ENCODE measurements at places on chromosomes 5 and 9.
A peak's percentile ranks its signal among the peaks of the same experiment; 100 is the strongest.

GRCh38 chr5:71939452-71940230 is 167.6 kb upstream of the MAP1B start:
- no peaks in the 10 kb centered on the region for H3K27me3 ChIP-seq
- H3K4me1 ChIP-seq, result peaks cover 20% of the 10 kb centered on the region
- H3K36me3 ChIP-seq, result no peaks in the 10 kb centered on the region
- no peak overlapping the region for H3K4me3 ChIP-seq

DNA sequence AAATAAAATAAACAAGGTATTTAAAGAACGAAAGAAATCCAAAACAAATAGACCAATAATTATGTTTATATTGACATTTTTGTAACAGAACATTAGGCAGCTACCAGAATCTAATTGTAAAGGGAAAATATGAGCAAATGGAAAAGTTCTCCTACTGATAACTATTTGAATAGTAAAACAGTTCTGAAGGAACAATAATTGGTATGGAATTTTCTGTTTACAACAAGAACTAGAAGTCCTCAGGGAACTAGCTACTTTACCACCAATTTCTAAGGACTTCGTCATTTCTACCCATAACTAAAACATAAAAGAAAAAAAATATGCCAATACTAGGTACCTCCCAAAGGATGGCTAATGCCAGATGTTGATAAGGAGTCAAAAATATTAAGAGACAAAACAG is 58.5 kb downstream of the AP3B1 start:
- H3K27me3 ChIP-seq, result no peaks in the 10 kb centered on the region
- peaks cover 19% of the 10 kb centered on the region for H3K36me3 ChIP-seq
- DNase-seq, result no peak
- H3K27ac ChIP-seq, result no peak overlapping the region

DNA sequence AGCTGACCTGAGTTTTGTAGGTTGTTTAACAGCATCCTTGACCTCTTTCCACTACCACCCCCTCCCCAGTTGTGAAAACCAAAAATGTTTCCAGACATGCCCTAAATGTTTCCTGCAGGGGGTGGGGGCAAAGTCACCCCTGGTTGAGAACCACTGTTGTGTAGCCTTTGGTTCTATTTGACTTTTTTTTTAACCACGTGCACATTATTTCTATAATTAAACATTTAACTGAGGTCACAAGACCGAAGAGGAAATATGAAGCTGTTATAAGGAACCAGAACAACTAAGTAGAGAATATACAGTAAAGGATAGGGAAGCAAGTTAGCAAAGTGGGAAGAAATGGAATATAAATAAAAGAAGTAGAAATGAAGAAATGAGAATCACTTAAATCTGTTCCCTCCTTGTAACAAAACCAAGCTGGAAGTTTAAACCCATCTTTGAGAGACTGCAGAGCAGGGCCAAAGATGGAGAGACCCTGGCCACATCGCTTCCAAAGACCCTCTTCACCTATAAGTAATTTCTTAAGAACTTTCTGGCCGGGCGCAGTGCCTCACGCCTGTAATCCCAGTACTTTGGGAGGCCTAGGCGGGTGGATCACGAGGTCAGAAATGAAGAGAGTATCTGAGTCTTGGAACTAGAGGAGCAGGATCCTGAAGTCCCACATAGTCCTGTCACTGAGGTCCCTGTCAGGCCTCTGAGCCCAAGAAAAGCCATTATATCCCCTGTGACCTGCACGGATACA is 14.4 kb downstream of the SIT1 start:
- H3K4me3 ChIP-seq, result no peak overlapping the region
- H3K27ac ChIP-seq, result no peak overlapping the region
- no peak for DNase-seq
- peaks cover 5% of the 10 kb centered on the region for H3K27me3 ChIP-seq

- no peaks in the 10 kb centered on the region for H3K27me3 ChIP-seq
- peaks cover 10% of the 10 kb centered on the region for H3K4me1 ChIP-seq
- H3K4me3 ChIP-seq, result no peak overlapping the region
Observed at GRCh38 chr9:2838371-2839000, 5.4 kb downstream of the PUM3 start.

- DNase-seq, result no peak
- H3K27ac ChIP-seq, result peak overlapping the region; percentile 62
- peaks cover 26% of the 10 kb centered on the region for H3K4me1 ChIP-seq
- H3K36me3 ChIP-seq, result no peaks in the 10 kb centered on the region
- no peaks in the 10 kb centered on the region for H3K27me3 ChIP-seq
- H3K4me3 ChIP-seq, result no peak overlapping the region
Observed at GRCh38 chr9:111959468-111960359, 63.1 kb downstream of the UGCG start.

DNA sequence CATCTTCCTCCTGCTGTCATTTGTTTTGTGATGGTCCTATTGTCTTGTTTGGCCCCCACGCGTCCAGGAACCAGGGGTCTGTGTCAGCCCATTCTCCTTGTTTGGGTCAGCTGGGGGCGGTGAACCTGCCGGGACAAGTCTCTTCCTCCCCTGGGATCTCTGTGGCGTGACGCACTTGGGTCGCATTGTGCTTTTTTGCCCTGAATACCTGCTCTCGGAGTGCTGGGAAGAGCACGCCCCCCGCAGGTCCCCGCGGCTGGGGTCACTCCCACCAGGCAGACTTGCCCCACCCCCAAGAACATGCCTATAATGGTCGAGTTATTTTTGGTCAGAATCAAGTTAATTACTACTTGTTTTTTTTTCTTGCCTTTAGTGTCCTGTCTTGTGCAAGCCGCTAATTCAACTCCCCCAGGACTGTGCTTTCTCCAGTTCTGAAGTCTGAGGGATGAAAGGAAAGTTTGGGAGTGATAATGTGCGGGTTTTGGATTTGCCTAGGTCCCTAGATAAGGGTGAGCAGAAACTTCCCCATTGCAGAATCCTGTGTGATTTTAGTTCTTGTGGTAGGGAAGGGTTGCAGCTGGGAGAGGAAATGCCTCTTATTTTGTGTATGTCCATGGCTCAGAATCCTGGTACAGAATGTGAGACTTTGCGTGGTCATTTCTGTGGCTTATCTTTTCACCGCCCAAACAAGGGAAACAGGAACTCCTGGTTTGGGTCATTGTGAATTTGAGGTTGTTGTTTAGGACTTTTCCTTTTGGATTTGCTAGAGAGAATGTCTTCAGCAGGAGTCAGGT is 789 bp downstream of the ACER2 start:
- no peaks in the 10 kb centered on the region for H3K27me3 ChIP-seq
- H3K36me3 ChIP-seq, result no peaks in the 10 kb centered on the region
- no peak for DNase-seq
- H3K4me1 ChIP-seq, result peaks cover 13% of the 10 kb centered on the region
- H3K27ac ChIP-seq, result peak overlapping the region; percentile 87

DNA sequence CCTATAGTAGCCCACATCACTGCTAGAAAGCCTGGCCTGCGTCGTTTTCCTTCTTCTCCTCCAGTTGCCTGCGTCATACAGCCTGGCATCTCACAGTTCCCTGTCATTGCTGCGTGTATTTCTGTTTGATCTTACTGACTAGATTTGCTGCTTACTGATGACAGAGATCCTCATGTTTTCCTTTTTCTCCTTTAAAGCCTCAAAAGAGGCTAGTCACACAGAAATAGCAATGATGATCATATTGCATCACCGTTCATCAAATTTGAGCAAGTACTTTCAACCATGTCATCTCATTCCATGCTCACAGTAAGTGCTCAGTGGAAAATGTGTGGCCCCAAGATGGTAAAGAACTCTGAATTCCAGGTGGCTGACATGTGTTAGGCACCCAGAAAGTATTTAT is 76.8 kb downstream of the MVB12B start:
- peaks cover 33% of the 10 kb centered on the region for H3K4me1 ChIP-seq
- DNase-seq, result no peak
- no peak overlapping the region for H3K27ac ChIP-seq
- no peak overlapping the region for H3K4me3 ChIP-seq
- no peaks in the 10 kb centered on the region for H3K27me3 ChIP-seq
- H3K36me3 ChIP-seq, result peaks cover 14% of the 10 kb centered on the region

GRCh38 chr9:26856413-26857032 is 36.1 kb downstream of the CAAP1 start:
- no peak overlapping the region for H3K4me3 ChIP-seq
- H3K36me3 ChIP-seq, result peaks cover 21% of the 10 kb centered on the region
- no peaks in the 10 kb centered on the region for H3K4me1 ChIP-seq
- no peak overlapping the region for H3K27ac ChIP-seq

- no peak for DNase-seq
- H3K27me3 ChIP-seq, result peaks cover 10% of the 10 kb centered on the region
- no peaks in the 10 kb centered on the region for H3K36me3 ChIP-seq
- H3K27ac ChIP-seq, result no peak overlapping the region
Observed at GRCh38 chr5:81021951-81022687, 62.0 kb downstream of the RASGRF2 start.

- H3K4me1 ChIP-seq, result peaks cover 4% of the 10 kb centered on the region
- no peaks in the 10 kb centered on the region for H3K27me3 ChIP-seq
- H3K27ac ChIP-seq, result no peak overlapping the region
- DNase-seq, result no peak
Observed at GRCh38 chr5:59516161-59516560, 377.4 kb downstream of the PDE4D start.

GRCh38 chr5:42930934-42931333 is 109.2 kb downstream of the ANXA2R start:
- H3K4me1 ChIP-seq, result no peaks in the 10 kb centered on the region
- no peak overlapping the region for H3K4me3 ChIP-seq
- H3K27ac ChIP-seq, result no peak overlapping the region
- DNase-seq, result no peak

DNA sequence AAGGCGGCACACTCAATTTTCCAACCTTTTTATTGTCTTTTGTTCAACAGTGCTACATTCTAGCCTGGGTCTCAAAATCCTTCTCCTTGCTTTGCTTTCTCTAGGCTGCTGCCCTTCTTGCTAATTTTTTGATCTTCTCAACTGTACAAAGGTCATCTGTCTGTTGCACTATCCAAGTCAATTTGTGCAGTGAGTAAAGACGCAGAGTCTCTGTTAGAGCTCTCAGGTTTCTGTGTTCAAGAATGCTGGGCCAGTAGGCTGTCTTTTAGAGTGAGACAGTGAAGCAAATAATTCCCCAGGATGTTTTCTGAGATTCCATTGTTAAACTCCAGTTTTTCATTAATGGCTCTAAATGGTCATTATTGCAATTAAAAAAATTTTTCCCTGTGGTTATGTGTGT is 255.7 kb upstream of the ACTBL2 start:
- no peak for DNase-seq
- H3K36me3 ChIP-seq, result no peaks in the 10 kb centered on the region
- H3K4me1 ChIP-seq, result peaks cover 31% of the 10 kb centered on the region
- H3K27ac ChIP-seq, result no peak overlapping the region
- no peak overlapping the region for H3K4me3 ChIP-seq
- no peaks in the 10 kb centered on the region for H3K27me3 ChIP-seq

DNA sequence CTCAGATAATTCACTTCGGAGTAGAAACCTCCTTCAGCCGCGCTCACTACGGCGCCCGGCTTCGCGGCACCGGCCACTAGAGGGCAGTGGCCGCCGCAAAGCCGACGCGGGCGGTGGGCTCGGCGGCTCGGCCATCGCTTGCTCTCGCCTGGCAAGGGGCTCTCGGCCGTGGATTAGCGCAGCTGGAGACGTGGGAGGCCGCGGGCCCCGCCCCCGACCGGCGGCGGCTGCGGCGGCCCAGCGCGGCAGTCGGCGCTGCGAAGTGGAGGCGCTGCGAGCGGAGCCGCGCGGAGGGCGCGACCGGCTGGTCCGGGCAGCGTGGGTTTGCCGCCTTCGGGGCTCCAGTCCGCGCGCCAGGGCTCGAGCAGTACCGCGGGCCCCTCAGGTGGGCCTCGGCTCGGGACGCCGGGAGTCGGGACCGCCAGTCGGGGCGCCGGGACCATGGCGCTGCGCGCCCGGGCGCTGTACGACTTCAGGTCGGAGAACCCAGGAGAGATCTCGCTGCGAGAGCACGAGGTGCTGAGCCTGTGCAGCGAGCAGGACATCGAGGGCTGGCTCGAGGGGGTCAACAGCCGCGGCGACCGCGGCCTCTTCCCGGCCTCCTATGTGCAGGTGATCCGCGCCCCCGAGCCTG is at the start of gene SNX18:
Gene SNX18, plus strand, starts transcription at position 248 of the 634 bp plus-strand sequence. Its CDS starts 194 bp downstream, at position 442.
- peak within 1 kb of the TSS; percentile 92 for H3K4me3 ChIP-seq
- H3K27ac ChIP-seq, result no peak within 1 kb of the TSS
- peak; percentile 95 for DNase-seq
- H3K4me1 ChIP-seq, result peaks cover 47% of the 10 kb centered on the region
- no peaks in the 10 kb centered on the region for H3K27me3 ChIP-seq
- H3K36me3 ChIP-seq, result peaks cover 9% of the 10 kb centered on the region

DNA sequence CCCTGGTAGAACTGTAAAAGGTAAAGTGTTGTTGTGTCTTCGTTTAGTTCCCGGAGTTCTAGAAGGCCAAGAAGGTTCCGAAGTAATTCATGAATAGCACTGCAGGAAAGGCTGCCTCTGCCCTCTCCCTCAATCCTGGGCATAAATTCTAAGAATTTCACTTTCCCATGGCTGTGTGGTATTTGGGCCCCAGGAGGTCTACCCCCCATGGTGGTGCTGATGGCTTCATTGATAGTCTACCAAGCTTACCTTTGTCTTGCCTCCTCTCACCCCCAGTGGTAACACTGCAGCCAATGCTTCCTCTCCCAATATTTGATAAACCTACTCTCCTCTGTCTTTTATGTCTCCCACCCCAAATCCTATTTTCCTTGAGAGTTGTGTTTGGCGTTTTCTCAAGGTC is 39.5 kb downstream of the ADAMTS16 start:
- H3K4me1 ChIP-seq, result peaks cover 32% of the 10 kb centered on the region
- H3K27me3 ChIP-seq, result peaks cover 6% of the 10 kb centered on the region
- no peaks in the 10 kb centered on the region for H3K36me3 ChIP-seq
- H3K4me3 ChIP-seq, result no peak overlapping the region
- DNase-seq, result no peak

- H3K27me3 ChIP-seq, result no peaks in the 10 kb centered on the region
- H3K4me1 ChIP-seq, result peaks cover 3% of the 10 kb centered on the region
- no peak overlapping the region for H3K27ac ChIP-seq
- H3K4me3 ChIP-seq, result no peak overlapping the region
- DNase-seq, result no peak
Observed at GRCh38 chr9:14616188-14616982, 76.8 kb downstream of the ZDHHC21 start.

DNA sequence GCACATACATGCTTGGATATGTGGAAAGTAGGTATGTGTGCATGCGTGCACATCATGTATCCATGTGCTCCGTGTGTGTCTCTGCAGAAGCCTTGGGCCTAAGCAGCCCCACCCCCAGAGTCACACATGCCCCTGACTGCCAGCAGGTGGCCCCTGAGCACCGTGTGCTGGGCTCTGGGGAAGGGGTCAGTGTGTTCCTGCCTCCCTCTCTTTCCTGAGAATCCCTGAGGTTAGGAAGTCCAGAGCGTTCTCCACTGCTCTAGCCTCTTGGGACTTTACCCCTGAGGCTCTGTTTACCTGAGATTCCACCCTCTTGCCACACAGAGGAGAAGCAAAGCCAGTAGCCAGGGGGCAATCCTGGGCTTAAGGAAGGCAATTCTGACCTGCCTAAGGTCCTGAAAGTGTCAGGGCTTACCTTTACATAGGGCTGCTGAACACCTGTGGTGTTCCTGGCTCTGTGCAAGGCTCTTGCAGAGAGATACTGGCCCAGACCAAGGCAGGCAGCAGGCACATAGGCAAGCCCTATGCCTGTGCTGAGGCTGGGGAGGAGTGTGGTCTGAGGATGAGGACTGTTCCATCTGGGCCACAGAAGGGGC is 207.3 kb downstream of the TMEM38B start:
- no peak overlapping the region for H3K4me3 ChIP-seq
- H3K36me3 ChIP-seq, result peaks cover 3% of the 10 kb centered on the region
- DNase-seq, result no peak
- H3K27me3 ChIP-seq, result no peaks in the 10 kb centered on the region
- no peaks in the 10 kb centered on the region for H3K4me1 ChIP-seq
- H3K27ac ChIP-seq, result no peak overlapping the region

Data from type B pancreatic cell (in vitro differentiated cells).